ENCODE measurements at places on chromosomes 12 and 14. TPM values are rescaled to one million over a fixed set of nuclear protein-coding genes. Genes with fewer than 3 reads are reported as not detected.

Gene GSKIP
- total RNA-seq: 18.9 TPM

Gene CD163
- 6.2 TPM for total RNA-seq

Gene CAPZA3
- not detected for total RNA-seq

Gene KLRK1
- 0.48 TPM for total RNA-seq

Gene ULK1
- total RNA-seq: 50.1 TPM

Gene BAZ2A
- 47.3 TPM for total RNA-seq

Gene RPS6KL1
- 15.4 TPM for total RNA-seq

Gene TAS2R50
- 0.44 TPM for total RNA-seq

Gene RD3L
- 25.5 TPM for total RNA-seq

Gene SOX5
- 2.8 TPM for total RNA-seq

Gene MYL2
- 27,750 TPM for total RNA-seq

Gene GALNT9
- total RNA-seq: not detected

Gene MSRB3
- total RNA-seq: 64.6 TPM

Gene ALDH2
- 213 TPM for total RNA-seq

Gene C14orf39
- not detected for total RNA-seq

Gene ERP27
- not detected for total RNA-seq

Gene PRB2
- not detected for total RNA-seq

Gene WNT1
- not detected for total RNA-seq

Gene TMBIM6
- total RNA-seq: 203 TPM

Gene ARHGAP9
- 7.6 TPM for total RNA-seq

Gene AQP6
- total RNA-seq: not detected

Gene POTEG
- total RNA-seq: not detected

Gene DTD2
- total RNA-seq: 5.4 TPM

Gene ERBB3
- total RNA-seq: 3.2 TPM

Gene EML5
- 0.24 TPM for total RNA-seq

Gene RPL36AL
- 138 TPM for total RNA-seq

Gene CLMN
- 5.3 TPM for total RNA-seq

Data from heart left ventricle (tissue), 16 donors.